ENCODE measurements at places on chromosomes 11 and 22.
A peak's percentile ranks its signal among the peaks of the same experiment; 100 is the strongest.

DNA sequence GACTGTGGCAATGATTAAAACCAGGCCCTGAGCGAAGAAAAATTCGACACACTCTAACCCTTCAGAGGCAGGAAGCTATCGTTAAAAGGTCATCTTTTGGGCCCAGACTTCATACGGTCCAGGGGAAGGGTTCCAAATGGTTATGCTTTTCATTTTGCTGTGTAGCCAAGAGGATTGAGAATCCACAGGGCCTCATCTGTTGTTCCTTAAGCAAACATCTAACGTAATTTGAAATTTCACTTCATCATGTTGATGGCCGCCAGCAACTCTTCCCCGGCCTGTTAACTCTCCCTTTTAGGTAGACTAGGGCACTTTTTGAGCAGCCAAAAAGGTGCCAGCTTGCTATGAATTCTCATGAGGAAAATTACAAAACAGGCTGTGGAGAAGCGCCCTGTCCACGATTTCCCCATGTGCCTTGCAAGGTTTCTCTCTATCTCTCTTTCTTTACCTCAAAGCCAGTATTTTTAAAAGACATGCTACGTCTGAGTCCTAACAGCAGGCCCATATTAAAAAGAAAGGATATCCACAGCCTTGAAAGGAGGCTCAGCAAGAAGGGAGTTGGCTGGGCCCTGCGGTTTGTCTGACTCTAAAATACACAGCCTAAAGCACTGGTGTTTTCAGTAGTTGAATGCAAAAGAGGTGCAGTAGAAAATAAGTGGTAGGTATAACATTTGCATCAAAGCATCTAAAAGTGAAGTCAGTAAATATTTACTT lies 356.3 kb upstream of the NARS2 start:
- DNase-seq: no peak

- no peak for DNase-seq
These were observed 57.9 kb downstream of the PANX1 start for GRCh38 chr11:94186342-94187203.

GRCh38 chr22:24697621-24698082 lies 76.9 kb downstream of the PIWIL3 start:
- DNase-seq: no peak

- DNase-seq: no peak
These were observed 87.8 kb downstream of the WNT7B start for GRCh38 chr22:45889093-45889538.

GRCh38 chr22:23743303-23743705 lies 7.6 kb downstream of the ZNF70 start:
- no peak for DNase-seq

- no peak for DNase-seq
These were observed 17.6 kb downstream of the INCENP start for GRCh38 chr11:62141111-62142042.

DNA sequence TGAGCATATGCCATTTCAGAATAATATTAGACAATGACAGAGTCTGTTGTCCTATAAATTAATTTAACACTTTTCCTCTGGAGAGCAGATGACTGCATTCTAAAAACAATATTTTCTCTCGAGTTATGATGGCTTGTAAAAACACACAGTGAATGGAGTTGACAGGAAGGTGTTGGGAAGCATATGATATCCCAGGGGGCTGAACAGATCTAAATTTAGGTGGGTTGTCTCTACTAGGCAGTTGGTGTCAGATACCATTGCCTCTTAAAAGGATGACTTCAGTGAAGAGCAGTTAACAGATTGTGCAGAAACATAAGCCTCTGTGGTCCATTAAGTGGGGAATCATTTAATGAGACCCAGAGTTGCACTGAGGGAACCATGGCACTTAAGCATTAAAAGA lies 30.7 kb downstream of the SVIP start:
- DNase-seq: no peak

- no peak for DNase-seq
These were observed 17.9 kb upstream of the FGF19 start for GRCh38 chr11:69721745-69722144.

DNA sequence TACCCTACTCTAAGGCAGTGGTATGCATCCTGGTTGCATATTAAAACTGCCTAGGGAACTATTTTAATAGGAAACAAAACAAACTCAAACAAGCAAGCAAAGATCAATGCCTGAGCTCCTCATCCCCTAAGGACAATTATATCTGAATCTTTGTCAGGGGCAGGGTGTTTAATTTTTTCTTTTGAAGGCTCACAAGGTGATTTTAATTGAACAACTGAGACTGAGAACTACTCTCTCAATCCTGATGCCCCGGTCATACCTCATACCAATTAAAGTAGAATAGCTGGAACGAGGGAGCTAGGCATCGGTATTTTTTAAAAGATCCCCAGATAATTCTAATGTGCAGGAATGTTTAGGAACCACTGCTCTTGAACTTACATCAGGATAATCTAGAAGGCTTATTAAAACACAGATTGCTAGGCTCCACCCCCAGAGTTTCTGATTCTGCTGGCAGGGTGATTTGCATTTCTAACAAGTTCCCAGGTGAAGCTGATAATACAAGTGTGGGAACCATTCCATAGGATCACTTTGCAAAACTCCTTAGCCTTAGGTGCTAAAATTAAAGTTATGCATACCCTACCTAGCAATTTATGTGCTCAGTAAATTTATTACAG lies 416.5 kb downstream of the GUCY1A2 start:
- DNase-seq: no peak

DNA sequence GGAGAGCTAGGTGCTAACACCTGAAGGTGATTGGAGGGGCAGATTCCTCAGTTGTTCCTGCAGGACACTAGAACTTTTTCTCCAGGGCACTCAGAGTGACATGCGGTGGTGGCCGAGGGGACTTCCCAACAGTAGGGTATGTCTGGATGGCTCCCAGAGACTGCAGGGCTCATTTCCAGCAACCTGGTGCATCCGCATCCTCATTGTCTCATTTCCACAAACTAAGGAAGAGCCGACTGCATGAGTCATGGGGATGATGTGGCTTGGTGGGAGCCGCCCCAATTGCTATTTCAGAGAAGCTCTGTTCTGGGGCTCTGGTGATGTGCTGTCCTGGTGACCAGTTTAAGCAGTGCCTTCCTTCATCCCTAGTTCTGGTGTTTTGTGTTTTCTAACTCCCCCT lies 2.8 kb upstream of the ROBO4 start:
- DNase-seq: no peak

GRCh38 chr11:77542296-77542695 lies 47.5 kb upstream of the AQP11 start:
- DNase-seq: no peak

DNA sequence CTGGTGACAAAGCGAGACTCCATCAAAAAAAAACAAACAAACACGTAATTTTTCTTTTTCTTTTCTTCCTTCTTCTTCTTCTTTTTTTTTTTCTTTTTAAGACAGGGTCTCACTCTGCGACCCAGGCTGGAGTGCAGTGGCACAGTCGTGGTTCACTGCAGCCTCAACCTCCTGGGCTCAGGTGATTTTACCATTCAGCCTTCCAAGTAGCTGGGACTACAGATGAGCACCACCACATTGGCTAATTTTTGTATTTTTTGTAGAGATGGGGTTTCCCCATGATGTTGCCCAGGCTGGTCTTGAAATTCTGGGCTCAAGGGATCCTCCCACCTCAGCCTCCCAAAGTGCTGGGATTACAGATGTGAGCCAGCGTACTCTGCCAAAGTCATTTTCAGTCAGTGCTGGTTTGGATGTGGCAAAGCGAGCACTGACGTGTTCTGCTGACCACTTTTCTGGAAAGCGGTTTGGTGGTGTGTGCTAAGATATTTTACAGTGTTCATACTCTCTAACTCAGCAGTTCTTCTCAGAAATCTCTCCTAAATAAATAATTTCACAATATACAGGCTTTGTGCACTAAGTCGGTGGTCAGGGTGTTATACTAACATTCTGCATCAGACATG lies 10.7 kb downstream of the FAM118A start:
- no peak for DNase-seq

DNA sequence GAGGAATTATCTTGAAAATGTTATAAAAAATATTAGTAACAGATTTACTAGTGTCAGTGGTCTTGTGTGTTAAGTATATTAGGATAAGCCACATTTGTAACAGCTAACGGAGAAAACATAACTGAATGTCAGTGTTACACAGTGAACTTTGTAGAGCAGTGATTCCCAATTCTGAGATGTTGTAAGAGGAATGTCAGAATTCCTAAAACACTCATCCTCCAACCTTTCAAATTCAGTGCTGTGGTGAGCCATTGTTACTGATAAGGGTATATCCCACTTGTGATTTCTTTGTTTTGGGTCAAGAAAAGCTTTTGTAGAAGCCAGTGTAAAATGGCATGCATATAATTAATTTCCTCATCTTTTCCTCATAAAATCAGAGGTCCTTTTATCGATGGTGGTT lies 61.9 kb downstream of the ARHGEF12 start:
- no peak for DNase-seq

- no peak for DNase-seq
These were observed 13.9 kb downstream of the CSRP3 start for GRCh38 chr11:19187833-19188258.

DNA sequence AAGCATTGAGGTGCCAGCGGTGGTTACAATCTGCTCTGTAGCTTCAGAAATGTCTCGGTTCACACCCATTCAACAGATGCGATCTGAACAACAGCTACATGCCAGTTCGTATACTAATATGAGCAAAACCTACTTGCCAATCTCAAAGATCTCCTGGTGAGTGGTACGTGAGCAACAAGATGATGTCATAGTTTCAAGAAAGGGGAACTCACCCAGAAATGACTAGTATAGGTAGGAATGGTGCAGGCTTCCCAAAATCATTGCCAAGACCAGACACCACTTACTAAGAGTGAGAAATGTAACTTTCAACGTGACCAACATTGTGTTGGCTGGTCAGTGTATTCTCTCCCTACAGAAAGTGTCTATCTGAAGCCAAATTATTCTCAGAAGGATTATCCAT lies 31.1 kb downstream of the OR6Q1 start:
- no peak for DNase-seq

GRCh38 chr22:28051787-28052356 lies 132.8 kb upstream of the PITPNB start:
- DNase-seq: peak; percentile 4

DNA sequence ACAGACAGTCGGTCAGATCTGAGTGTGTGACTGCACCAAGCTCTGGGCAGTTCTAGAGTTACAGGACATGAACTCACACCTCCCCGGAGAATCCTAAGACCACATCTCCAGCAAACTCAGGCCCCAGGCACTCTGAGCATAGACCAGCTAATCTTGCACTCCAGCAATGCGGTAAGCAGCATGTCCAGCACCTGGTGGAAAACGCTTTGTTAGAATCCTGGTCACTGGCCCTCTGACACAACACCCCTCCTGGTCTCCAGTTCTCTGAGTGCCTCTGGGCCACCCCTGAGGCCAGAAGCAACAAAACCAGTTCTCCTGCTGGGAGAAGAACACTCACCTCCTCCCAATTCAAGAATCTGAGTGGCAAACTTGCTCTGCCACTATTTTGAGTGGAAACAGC lies 82.7 kb upstream of the TMEM45B start:
- no peak for DNase-seq

GRCh38 chr22:44406341-44407170 lies 91.5 kb downstream of the RTL6 start:
- no peak for DNase-seq

DNA sequence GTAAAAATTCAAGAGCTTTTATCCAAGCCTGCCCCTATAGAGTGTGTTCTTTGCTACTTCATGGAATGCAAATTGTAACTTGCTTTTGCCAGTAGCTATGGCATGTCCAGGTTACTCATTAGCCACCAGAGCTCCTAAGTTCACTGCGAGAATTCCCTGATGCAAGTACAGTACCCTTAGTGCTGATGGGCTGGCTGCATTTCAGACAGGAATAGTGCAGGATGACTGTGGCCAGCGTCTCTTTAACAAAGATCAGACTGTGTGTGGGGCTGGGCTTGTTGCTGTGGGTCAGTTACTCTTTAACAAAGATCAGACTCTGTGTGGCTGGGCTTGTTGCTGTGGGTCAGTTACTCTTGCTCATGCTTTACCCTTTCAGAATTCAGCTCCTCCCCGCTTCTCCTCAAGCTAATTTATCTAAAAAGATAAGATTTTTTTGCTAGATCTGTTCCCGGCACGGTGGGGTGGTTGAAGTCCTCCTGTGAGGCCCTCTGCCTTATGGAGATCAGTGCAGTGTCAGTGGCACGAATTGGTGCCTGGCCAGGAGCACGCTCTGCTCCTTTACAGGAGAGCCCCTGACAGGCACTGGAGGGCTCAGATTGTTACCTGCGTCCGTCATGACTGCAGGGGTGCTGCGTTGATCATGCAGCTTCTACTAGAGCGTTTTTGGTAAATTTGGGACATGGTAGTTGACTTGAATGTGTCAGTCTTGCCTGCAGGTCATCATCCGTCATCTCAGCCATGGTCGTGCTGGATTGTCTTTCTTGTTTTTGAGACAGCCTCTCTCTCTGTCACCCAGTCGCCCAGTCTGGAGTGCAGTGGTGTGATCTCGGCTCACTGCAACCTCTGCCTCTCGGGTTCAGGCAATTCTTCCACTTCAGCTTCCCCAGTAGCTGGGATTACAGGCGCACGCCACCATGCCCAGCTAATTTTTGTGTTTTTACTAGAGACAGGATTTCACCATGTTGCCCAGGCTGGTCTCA lies 27.0 kb downstream of the AP2A2 start:
- no peak for DNase-seq

- no peak for DNase-seq
These were observed 31.2 kb upstream of the RASD2 start for GRCh38 chr22:35509451-35509850.

DNA sequence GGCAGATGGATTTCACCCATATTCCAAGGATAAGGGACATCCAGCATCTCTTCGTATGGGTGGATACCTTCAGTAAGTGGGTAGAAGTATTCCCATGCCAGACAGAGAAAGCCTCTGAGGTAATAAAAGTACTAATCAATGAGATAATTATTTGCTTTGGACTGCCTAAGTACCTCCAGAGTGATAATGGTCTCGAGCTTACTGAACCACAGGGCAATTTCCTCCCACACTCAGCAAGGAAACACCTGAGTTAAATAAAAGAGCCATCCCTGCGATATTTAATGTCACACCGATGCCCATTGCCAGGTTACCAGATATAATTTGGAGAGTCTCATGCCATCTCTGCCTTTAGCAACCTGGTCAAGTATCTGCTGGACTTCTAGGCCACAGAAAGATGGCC lies 70.6 kb upstream of the MPEG1 start:
- DNase-seq: no peak

DNA sequence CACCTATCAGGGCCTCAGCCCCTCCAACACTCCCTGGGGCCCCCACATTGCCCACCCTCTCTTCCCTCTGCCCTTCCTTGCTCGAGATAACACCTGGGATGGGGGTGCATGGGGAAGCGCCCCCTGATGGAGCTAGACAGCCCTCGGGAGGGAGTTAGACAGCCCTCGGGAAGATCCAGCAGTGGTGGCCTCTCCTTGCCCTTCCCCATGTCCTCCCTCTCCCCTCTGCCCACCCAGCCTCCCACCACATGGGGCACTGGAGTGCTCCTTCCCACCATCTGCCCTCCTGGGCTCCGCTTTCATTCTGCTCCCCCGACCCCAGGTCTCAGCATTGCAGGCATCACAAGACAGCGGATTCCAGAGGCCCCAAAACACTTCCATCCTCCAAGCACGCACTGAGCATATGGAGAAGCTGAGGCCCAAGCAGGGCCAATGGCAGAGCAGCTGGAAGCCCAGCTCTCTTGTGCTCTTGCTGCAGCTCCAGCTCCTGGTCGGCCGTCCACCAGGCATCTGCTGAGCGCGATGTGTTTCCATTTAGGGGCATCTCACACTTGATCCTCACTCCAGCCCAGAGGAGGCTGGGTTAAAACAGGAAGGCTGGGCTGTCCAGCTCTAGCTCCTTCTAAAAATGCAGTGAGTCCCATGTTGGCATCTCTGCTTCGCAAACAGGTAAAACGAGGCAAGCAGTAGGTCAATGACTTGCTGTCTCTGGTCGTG lies 65.6 kb downstream of the IGLL1 start:
- no peak for DNase-seq
